ENCODE measurements at places on chromosomes 2 and 18.

DNA sequence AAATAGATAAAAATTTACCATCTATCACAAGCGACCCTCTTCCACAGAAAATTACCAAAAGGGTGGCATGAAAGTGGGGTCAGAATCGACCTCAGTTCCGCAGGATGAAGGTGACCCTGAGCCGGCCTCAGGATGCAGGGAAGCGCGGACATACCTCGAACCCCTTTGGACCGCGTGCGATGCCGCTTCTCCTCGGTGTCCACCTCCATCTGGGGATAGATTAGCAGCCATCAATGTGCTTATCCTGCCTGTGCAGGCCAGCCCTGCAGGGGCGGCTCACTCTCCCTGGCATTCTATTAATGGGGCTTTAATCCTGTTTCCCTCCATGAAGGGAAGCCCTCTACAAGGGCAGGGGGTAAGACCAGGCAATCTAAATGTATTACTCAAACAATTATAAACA, 235.3 kb upstream of the PXDN start:
- no peak for DNase-seq

- no peak for DNase-seq
Observed at GRCh38 chr2:76861708-76862107, 660.5 kb downstream of the LRRTM4 start.

DNA sequence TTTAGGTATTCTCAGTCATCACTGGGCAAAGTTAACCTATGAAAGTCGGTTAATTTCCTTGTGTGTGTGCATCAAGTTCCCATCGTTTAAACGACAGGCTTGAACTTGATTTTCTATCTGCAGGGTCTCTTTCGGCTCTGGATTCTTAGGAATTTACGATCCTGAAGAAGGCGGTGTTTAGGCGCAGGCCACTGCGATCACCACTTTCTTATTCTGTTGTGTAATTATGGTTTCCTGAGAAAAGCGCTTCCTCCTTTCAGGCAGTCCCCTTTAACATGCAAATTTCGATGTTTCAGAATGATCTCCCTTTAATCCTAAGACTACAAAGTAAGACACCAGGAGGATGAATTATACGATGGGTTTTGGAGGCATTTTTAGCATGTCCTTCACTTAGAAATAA, 27.9 kb upstream of the MBP start:
- DNase-seq, result no peak

GRCh38 chr2:61763605-61764034, 90.2 kb downstream of the FAM161A start:
- peak; percentile 80 for DNase-seq

- DNase-seq, result no peak
Observed at GRCh38 chr2:61357681-61358080, 113.2 kb downstream of the USP34 start.

DNA sequence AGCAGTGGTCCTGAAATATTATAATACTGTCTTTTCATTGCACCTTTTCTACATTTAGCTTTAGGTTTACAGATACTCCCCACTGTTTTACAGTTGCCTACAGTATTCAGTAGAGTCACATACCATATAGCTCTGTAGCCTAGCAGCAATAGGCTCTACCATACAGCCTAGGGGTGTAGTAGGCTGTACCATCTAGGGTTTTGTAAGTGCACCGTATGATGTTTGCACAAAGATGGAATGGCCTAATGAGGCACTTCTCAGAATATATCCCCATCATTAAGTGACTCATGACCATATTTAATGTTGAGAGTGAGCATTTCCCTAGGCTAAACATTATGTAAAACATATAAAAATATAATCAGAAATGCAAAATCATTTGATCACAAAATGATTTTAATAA, 511.3 kb upstream of the RAB12 start:
- DNase-seq, result no peak

DNA sequence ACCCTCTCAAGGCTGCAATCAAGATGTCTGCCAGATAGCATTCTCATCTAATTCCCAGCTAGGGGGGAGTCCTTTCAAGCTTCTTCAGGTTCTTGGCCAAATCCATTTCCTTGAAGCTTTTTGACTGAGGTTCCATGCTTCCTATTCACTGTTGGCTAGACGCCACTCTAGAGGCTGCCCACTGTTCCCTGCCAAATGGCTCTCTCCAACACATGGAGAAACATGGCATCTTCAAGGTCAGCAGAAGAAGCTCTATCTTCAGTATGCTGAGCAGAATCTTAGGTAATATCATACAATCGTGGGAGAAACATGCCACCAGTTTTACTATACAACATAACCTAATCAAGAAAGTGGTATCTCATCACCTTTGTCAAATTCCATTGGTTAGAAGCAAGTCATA, 1985.1 kb upstream of the CELF4 start:
- no peak for DNase-seq

DNA sequence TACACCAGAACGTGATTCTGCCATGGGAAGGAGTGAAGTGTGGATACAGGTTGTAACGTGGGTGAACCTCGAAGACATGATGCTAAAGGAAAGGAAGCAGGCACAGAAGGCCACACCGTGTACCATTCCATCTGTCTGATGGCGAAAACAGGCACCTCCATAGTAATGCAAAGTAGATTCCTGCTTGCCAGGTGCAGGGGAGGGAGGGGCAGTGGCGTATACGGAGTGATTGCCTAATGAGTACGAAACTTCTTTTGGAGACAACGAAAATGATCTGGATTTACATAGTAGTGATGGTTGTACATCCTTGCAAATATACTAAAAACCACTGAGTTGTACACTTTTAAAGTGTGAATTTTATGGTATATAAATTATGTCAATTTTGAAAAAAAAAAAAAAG, 106.7 kb downstream of the GBX2 start:
- DNase-seq, result no peak

- peak; percentile 50 for DNase-seq
Observed at GRCh38 chr2:85843543-85843942, 45.2 kb downstream of the ST3GAL5 start.

DNA sequence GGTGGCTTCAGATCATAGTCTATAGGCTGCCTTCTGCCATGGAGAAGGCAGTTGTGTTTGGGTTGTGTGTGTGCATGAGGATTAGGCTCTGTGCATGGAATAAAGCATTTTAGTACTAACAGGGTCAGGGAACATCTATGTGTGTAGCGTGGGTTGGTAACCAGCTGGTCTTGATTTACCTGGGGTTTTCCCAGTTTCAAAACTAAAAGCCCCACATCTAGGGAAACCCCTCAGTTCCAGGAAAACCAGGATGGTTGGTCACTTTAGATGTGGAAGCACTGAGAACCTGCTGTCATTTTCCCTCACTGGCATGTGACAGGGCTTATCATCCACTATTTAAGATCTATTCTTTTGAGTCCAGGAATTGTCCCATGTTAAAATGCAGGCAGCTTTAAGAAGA, 116.3 kb downstream of the POLE4 start:
- DNase-seq, result no peak

DNA sequence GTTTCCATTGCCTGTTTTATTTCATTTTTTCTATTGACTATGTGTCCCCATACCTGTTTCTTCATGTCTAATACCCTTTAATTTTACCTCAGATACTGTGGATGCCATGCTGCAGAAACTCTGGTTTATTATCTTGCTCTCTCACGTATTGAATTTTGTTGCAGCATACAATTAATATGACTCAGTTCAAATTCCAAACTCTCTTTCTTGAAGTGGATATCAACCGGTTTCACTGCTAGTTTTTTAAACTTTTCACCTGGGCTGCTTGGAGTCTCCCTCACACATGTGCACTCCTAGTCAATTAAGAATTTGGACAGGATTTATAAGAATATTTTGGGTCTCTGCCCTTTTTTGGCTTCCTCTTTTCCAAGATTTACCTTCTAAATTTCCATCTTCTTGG, 70.6 kb upstream of the CAPN13 start:
- no peak for DNase-seq

DNA sequence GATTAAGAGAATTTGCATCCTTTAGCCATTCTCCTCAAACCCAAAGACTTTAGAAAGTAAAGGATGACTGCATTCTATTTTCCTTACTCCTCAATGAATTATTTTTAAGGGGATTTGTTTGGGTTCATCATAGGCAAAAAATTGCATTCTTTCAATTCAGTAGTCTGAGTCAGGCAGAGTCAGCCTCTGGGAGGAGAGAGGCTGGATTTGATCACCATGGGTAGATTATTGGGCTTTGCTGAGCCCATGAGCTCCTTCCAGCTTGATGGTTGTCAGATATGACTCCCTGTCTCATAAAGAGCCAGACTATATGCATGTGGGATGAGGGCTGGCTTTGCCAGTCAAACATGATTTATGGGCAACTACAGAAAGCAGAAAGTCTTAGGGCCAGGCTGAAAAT, 101.2 kb downstream of the KCNS3 start:
- DNase-seq, result no peak

- DNase-seq, result no peak
Observed at GRCh38 chr2:105714141-105714540, 30.6 kb upstream of the NCK2 start.

GRCh38 chr2:69097891-69098655, 85.1 kb downstream of the ANTXR1 start:
- no peak for DNase-seq

- no peak for DNase-seq
Observed at GRCh38 chr2:21633466-21633865, 509.7 kb downstream of the TDRD15 start.

DNA sequence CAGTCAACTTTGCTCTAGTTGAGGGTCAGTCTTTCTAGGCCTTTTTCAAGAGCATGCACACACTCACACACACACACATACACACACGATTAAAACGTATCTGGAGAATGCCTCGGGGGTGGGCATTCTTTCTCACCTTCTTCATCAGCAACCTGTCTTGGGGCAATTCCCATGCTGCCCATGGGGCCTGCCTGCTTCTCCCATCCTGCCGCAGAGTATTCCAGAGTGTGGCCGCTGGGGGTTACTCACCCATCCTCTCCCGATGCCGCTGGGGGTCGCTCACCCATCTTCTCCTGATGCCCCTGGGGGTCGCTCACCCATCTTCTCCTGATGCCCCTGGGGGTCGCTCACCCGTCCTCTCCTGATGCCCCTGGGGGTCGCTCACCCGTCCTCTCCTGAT, 10.8 kb upstream of the ALLC start:
- DNase-seq, result no peak

GRCh38 chr2:113138428-113139322, 11.3 kb downstream of the IL1RN start:
- DNase-seq, result peak; percentile 58

DNA sequence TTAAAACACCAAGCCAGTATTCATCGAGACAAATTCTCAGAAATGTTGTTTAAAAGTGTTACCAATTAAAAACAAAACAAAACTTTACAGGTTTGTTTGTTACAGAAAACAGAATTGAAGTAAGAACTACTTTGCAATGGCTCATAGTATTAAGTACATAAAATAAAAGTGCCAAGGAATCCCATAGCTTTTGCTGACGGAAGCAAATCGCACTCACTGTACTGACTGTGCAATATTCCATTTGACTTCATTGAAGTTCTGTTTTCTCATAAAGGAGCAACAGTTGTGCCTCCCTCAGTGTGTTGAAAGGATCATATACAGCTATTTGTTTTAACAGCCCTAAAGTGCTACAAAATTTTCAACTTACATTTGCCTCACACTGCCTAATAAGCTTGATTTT, 507.8 kb downstream of the SPAG16 start:
- DNase-seq, result no peak

DNA sequence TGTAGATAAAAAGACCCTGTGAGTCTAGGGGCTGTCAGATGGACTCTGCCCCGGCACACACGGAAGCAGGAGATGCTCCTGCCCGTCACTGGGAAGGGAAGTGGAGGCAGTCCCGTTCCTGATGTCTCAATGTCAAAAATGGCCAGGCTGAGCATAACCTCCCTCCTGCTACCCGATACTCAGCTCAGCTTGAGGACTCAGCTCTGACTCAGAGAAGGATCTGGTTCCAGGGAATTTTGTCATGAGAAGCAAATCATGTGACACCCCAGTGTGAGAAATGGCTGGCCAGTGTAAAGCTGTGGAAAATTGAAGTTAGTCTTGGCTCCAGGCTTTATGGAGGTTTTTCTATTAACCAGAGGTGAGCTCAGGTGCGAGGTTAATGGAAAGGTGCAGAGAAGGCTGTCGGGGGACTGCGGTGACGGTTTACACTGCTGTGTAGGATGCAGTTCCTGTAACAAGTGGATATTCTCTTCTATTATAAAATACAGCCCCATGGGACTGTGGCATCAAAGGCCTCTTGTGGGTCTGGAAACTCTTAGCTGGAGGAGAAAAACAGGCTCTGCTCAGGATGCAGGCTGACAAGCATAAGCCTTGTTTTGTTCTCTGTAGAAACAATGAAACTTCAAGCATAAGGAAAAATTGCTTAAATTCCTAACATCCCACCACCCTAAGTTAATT, 24.7 kb upstream of the AGAP1 start:
- DNase-seq, result no peak

DNA sequence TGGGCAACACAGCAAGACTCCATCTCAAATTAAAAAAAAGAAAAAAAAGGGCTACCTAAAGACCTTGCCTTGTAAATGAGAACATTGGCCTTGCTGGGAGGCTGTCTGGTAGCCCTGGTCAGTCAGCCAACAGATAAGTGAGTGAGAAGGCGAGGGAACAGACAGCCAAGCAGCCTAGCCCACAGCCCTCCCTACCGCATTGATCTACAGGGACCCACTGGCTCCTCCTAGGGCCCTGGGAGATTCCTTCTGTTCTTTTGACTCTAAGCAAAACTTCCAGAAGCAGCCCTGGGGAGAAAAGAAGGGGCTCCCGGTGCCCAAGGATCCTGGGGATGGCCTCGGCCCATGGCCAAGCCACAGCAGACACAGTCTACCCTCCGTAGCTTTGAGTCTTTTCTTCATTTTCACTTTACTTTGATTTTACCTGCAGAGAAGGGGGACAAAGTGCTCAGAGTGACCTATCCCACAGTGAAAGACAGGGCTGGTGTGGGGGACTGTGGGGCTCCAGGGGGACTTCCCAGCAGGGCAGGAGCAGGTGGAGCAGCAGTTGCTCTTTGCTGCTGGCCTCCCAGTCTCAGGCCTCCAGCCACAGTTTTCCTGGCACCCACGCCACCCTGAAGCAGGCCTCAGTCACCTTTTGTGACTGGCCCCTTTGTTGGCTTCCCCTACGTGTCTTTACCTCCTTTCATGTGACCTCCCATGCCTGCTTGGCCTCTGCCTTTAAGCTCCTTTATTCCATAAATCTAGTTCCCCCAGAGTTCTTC, 5.1 kb downstream of the CEP68 start:
- DNase-seq, result no peak

DNA sequence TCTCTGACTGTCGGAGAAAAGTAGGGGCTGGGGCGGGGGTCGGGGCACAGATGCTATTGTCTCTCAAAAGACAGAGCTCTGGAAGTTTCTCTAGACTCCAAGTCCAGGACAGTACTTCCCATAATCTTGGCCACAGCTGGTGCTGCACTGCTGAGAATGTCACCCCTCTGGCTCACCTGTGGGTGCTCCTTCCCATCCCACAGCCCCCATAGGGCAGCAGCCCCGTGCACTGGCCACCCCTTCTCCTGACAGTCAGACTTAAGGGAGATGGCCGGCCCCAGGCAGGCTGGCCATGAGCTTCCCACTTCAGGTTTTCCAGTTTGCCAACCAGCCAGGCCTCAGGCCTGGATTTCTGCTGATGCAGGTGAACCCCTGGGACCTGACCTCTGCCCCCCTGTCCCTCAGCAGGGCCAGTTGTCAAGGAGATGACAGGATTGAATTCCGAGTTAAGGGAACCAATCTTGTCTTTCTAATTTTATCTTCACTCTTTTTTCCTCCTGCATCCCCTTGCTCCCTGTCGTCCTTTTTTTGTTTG, 30.2 kb upstream of the BOD1L2 start:
- DNase-seq, result no peak

Data from D341Med (cell line).